ENCODE measurements at places on chromosomes 1 and 21. TPM values are rescaled to one million over a fixed set of nuclear protein-coding genes. Genes with fewer than 3 reads are reported as not detected.

The NBPF6 gene
- not detected for total RNA-seq

GRCh38 chr21:29431680-29432079 is 133.0 kb downstream of the BACH1 start:
- no peak for DNase-seq
- no peak overlapping the region for H3K27ac ChIP-seq
- H3K4me3 ChIP-seq: no peak overlapping the region
- no peaks in the 10 kb centered on the region for H3K4me1 ChIP-seq
- H3K36me3 ChIP-seq: no peaks in the 10 kb centered on the region

GRCh38 chr1:116433275-116434257 is 60.5 kb downstream of the ATP1A1 start:
- no peak for DNase-seq
- H3K4me3 ChIP-seq: no peak overlapping the region
- H3K4me1 ChIP-seq: no peaks in the 10 kb centered on the region
- H3K36me3 ChIP-seq: no peaks in the 10 kb centered on the region
- H3K27me3 ChIP-seq: no peaks in the 10 kb centered on the region
- H3K27ac ChIP-seq: no peak overlapping the region

DNA sequence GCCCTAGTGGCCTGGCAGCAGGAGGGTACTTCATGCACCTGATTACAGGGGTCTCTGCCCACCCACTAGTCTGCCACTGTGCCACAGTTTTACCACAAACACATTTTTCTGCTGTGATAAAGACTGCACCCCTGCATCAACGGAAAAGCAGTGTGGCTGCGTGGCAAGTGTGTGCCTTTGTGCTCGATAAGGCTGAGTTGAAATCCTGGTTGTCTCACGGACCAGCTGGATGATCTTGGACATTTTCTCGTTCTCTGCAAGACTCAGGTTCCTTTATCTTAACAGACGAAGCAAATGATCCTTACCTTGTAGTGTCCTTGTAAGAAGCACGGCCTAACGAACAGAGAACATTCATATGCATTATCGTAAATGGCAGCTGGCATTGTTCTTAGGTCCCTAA is 10.2 kb downstream of the GRHL3 start:
- H3K36me3 ChIP-seq: no peaks in the 10 kb centered on the region
- peaks cover 18% of the 10 kb centered on the region for H3K27me3 ChIP-seq
- H3K4me3 ChIP-seq: no peak overlapping the region
- DNase-seq: no peak

DNA sequence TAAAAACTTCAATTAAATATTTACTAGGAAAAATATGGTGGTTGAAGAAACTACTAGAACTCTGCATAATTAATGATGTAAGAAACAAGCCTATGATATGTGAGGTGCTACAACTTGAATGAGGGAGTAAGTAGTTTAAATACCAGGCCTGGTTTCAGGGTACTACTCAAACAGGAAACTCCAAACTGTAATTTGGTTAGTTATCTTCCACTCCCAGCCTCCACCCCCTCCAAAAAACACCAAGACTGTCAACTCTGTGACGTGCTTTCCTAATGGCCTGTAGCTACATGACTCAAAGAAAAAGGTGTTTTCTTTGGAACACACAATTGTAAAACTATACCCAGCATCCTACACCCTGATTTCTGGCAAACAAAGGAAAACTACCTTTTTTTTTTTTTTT is 55.9 kb upstream of the RCC1 start:
- H3K27ac ChIP-seq: peak overlapping the region; percentile 19
- H3K27me3 ChIP-seq: no peaks in the 10 kb centered on the region
- no peak overlapping the region for H3K4me3 ChIP-seq
- peaks cover 26% of the 10 kb centered on the region for H3K4me1 ChIP-seq

The SERPINC1 gene
- not detected for total RNA-seq

GRCh38 chr1:94925004-94925403 is 1.9 kb downstream of the CNN3 start:
- H3K4me1 ChIP-seq: peaks cover 53% of the 10 kb centered on the region
- peak overlapping the region; percentile 90 for H3K4me3 ChIP-seq
- H3K27me3 ChIP-seq: no peaks in the 10 kb centered on the region

GRCh38 chr1:15598436-15598835 is 13.6 kb upstream of the AGMAT start:
- H3K27me3 ChIP-seq: peaks cover 7% of the 10 kb centered on the region
- H3K4me1 ChIP-seq: peaks cover 6% of the 10 kb centered on the region
- no peak overlapping the region for H3K4me3 ChIP-seq
- H3K36me3 ChIP-seq: no peaks in the 10 kb centered on the region
